ENCODE measurements at places on chromosomes 2 and 18. TPM values are rescaled to one million over a fixed set of nuclear protein-coding genes. Genes with fewer than 3 reads are reported as not detected.

The KCNJ13 gene
- total RNA-seq: not detected

The WDPCP gene
- total RNA-seq: 8.2 TPM

The NT5C1B gene
- total RNA-seq: not detected

The NAT8 gene
- total RNA-seq: not detected

The MYOM1 gene
- 1.5 TPM for total RNA-seq

The CPLX4 gene
- total RNA-seq: not detected

The RAB17 gene
- 0.68 TPM for total RNA-seq

The SERPINB10 gene
- total RNA-seq: not detected

The GALNT3 gene
- total RNA-seq: 4.2 TPM

The SLC19A3 gene
- total RNA-seq: 0.56 TPM

DNA sequence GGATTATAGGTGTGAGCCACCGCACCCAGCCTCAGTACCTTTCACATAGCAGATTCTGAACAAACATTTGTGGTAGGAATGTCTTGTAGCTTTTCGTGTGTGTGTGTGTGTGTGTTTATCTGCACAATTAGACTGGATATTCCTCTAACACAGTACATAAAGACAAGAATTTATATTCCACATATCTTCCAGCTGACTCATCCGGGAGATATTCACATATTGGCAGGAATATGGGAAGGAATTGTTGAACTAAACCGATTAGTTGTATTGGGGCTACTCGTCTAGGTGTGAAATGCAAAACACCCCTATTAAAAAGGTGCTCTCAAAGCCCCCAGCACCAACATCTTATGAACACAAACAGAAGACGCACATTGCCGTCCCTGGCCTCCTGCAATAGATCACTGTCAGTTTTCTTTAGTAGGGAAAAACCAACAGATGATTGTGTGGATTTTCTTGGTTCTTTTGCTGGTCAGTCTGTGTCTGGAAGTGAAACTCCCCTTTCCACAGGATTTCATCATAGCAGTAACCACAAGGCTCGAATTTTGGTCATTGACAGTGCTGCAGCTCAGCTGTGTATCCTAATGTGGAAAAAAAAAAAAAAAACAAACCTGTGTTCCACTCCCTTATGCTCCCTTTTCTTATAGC, 208.5 kb upstream of the ACVR2A start:
- no peak for DNase-seq
- no peaks in the 10 kb centered on the region for H3K36me3 ChIP-seq
- H3K27ac ChIP-seq: peak overlapping the region; percentile 74
- peak overlapping the region; percentile 2 for H3K4me3 ChIP-seq

DNA sequence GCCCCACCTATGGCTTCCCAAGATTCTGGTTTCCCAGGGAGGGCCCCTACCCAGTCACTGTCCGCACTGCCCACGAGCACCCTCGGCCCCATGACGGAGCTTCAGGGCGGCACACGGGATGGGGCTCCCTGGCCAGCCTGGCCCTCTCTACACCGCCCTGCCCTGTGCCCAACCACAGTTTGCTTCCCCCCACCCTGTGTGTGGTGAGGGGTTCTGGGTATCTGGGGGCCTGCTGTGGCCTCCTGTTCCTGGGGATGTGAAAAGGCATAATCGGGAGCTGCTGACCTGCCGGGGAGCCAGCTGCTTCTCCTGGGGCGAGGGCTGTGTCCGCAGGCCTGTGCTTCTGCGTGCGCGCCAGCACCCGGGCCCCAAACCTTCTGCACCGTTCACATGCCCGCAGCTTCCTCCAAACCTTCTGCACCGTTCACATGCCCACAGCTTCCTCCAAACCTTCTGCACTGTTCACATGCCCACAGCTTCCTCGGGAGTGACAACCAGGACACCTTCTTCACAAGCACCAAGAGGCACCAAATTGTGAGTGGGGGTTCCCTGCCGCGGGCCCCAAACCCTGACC, 12.4 kb downstream of the ANO7 start:
- no peaks in the 10 kb centered on the region for H3K27me3 ChIP-seq
- H3K4me3 ChIP-seq: no peak overlapping the region
- DNase-seq: peak; percentile 77
- no peaks in the 10 kb centered on the region for H3K36me3 ChIP-seq

GRCh38 chr18:63046375-63046774, 273.2 kb downstream of the BCL2 start:
- no peaks in the 10 kb centered on the region for H3K4me1 ChIP-seq
- H3K27me3 ChIP-seq: peaks cover 42% of the 10 kb centered on the region
- no peak overlapping the region for H3K27ac ChIP-seq
- no peak overlapping the region for H3K4me3 ChIP-seq
- peaks cover 2% of the 10 kb centered on the region for H3K36me3 ChIP-seq

- H3K4me3 ChIP-seq: peak overlapping the region; percentile 90
- peaks cover 22% of the 10 kb centered on the region for H3K4me1 ChIP-seq
- no peaks in the 10 kb centered on the region for H3K36me3 ChIP-seq
- peak overlapping the region; percentile 77 for H3K27ac ChIP-seq
Measured at GRCh38 chr18:59140302-59140885, 710 bp downstream of the SEC11C start.

- no peak for DNase-seq
- no peaks in the 10 kb centered on the region for H3K4me1 ChIP-seq
- no peak overlapping the region for H3K27ac ChIP-seq
Measured at GRCh38 chr2:70475266-70475665, 78.4 kb downstream of the TGFA start.

DNA sequence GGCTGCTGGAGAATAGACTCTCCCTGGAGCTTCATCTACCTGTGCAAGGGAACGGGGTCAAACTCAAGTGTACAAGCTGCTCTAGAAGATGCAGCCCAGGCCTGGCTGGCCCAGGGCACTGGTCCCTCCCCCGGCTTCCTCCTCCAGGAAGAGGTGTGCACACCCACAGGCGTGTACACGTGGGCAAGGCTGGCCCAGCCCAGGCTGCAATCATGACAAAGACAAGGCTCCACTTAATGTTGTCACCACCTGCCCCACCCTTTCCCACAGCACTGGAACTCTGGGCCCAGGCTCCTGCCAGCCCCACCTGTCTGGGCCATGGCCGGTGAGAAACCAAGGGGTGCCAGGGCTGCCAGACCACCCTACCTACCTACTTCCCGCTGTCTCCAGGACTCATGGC, 29.6 kb upstream of the ALPP start:
- H3K36me3 ChIP-seq: no peaks in the 10 kb centered on the region
- H3K4me1 ChIP-seq: no peaks in the 10 kb centered on the region
- peak; percentile 84 for DNase-seq
- H3K27ac ChIP-seq: no peak overlapping the region
- H3K4me3 ChIP-seq: no peak overlapping the region
- H3K27me3 ChIP-seq: peaks cover 2% of the 10 kb centered on the region

- no peak overlapping the region for H3K27ac ChIP-seq
- no peak overlapping the region for H3K4me3 ChIP-seq
- no peaks in the 10 kb centered on the region for H3K27me3 ChIP-seq
- H3K36me3 ChIP-seq: no peaks in the 10 kb centered on the region
- H3K4me1 ChIP-seq: peaks cover 25% of the 10 kb centered on the region
Measured at GRCh38 chr2:24513281-24514071, 22.4 kb downstream of the NCOA1 start.

DNA sequence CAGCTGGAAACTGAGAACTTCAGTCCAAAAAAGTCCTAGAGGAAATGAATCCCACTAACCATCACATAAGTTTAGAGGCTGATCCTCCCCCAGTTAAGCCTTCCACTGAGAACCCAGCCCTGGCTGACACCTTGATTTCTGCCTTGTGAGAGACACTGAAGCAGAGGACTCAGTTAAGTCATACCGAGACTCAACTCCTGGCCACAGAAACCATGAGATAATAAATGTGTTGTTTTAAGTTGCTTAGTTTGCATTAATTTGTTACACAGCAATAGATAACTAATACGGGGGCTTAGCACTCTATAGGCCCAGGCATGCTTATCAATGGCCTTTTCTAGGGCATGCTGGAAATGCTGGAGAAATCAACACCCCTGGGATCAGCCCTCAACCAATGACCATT, 3.4 kb upstream of the ADD2 start:
- H3K27me3 ChIP-seq: peaks cover 77% of the 10 kb centered on the region
- no peak for DNase-seq
- H3K27ac ChIP-seq: no peak overlapping the region

DNA sequence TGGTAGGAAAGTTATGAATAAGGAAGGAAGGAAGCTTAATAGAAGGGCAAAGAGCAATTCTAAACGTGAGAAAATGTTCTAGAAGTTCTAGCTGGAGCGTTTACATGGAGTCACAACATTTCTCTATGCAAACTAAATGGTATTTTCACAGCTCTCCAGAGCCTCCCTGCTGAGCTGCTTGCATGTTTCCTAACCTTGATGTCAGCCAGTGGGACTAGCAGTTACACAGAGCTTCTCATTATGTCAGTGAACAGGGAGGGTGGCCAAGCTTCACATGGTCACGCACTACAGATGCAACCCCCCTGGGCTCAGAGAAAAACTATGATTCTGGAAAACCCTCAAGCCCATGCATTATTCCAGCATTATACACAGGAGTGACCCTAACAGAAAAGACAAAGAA, 153.4 kb upstream of the CCDC150 start:
- H3K4me3 ChIP-seq: no peak overlapping the region
- peaks cover 6% of the 10 kb centered on the region for H3K36me3 ChIP-seq
- H3K4me1 ChIP-seq: peaks cover 85% of the 10 kb centered on the region
- H3K27ac ChIP-seq: peak overlapping the region; percentile 99
- no peaks in the 10 kb centered on the region for H3K27me3 ChIP-seq

- peak overlapping the region; percentile 60 for H3K27ac ChIP-seq
- no peak for DNase-seq
- H3K36me3 ChIP-seq: peaks cover 2% of the 10 kb centered on the region
- H3K4me3 ChIP-seq: no peak overlapping the region
- no peaks in the 10 kb centered on the region for H3K27me3 ChIP-seq
Measured at GRCh38 chr2:158600155-158600802, 143.5 kb downstream of the PKP4 start.

- H3K36me3 ChIP-seq: no peaks in the 10 kb centered on the region
- peaks cover 68% of the 10 kb centered on the region for H3K4me1 ChIP-seq
- H3K4me3 ChIP-seq: no peak overlapping the region
- no peaks in the 10 kb centered on the region for H3K27me3 ChIP-seq
Measured at GRCh38 chr2:231129216-231129615, 4.4 kb upstream of the HTR2B start.

DNA sequence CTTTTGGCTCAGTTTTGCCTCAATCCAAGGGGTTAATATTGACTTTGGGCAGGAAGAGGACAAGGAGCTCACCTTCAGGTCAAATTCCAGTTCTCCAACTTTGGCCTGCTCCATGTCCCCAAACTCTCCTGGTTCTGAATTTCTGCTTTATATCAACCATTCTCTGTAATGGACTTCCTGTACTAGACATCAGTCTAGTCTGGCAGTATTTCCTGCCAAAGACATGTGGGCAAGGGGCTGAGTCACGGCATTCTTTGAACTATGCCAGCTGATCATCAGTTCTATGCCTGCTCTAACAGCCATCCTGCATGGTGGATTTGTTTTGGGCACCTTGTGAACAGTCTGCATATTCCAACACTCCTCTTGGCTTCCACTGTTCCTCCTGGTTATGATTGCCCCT, 199.4 kb downstream of the ZEB2 start:
- peaks cover 21% of the 10 kb centered on the region for H3K4me1 ChIP-seq
- peaks cover under 1% of the 10 kb centered on the region for H3K36me3 ChIP-seq
- H3K27ac ChIP-seq: peak overlapping the region; percentile 64
- DNase-seq: no peak

DNA sequence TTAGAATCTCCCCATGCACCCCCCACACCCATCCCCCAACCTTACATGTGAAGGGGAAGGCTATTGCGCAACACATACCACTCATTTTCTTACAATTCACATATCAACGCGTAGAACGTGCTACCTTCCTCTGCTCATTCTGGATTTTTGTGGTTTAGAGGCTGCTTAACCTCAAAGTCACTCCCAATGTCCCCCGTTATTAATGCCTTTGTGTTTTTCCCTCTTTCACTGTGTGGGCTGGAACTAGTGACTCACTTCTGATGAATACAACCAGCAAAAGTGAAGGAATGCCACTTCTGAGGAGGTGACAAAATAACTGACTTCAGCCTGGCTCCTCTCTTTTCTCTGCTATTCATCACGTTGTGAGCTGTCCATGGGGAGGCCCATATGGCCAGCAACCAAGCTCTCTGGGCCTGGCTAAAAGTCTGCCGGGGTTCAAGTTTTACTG, 342.5 kb upstream of the NXPH2 start:
- H3K27ac ChIP-seq: no peak overlapping the region
- no peak overlapping the region for H3K4me3 ChIP-seq
- peaks cover 7% of the 10 kb centered on the region for H3K4me1 ChIP-seq
- H3K27me3 ChIP-seq: peaks cover 15% of the 10 kb centered on the region
- DNase-seq: no peak
- H3K36me3 ChIP-seq: no peaks in the 10 kb centered on the region

- H3K4me1 ChIP-seq: peaks cover 32% of the 10 kb centered on the region
- no peak overlapping the region for H3K4me3 ChIP-seq
- DNase-seq: no peak
- H3K27me3 ChIP-seq: peaks cover 3% of the 10 kb centered on the region
- H3K27ac ChIP-seq: no peak overlapping the region
Measured at GRCh38 chr2:62410015-62410453, 96.0 kb downstream of the TMEM17 start.

DNA sequence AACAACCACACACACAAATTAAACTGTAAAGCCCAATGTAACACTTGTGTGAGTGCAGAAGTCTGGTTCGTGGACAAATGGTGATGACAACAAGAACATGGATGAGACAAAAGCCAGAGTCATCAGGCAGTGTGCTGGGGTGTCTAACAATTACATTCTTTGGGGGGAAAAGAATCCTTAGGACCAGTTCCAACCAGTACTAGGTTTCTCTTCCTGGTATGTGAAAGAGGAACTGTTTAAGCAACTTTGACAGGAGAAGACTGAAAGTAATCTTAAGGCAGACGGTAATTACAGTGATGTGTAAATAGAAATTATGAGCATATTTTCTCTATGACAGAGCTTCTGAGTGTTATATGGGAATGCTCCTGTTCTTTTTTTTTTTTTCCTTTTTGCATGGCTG, 133.4 kb downstream of the AFF3 start:
- no peak overlapping the region for H3K4me3 ChIP-seq
- H3K36me3 ChIP-seq: peaks cover 29% of the 10 kb centered on the region
- peaks cover 85% of the 10 kb centered on the region for H3K4me1 ChIP-seq
- peak overlapping the region; percentile 87 for H3K27ac ChIP-seq

DNA sequence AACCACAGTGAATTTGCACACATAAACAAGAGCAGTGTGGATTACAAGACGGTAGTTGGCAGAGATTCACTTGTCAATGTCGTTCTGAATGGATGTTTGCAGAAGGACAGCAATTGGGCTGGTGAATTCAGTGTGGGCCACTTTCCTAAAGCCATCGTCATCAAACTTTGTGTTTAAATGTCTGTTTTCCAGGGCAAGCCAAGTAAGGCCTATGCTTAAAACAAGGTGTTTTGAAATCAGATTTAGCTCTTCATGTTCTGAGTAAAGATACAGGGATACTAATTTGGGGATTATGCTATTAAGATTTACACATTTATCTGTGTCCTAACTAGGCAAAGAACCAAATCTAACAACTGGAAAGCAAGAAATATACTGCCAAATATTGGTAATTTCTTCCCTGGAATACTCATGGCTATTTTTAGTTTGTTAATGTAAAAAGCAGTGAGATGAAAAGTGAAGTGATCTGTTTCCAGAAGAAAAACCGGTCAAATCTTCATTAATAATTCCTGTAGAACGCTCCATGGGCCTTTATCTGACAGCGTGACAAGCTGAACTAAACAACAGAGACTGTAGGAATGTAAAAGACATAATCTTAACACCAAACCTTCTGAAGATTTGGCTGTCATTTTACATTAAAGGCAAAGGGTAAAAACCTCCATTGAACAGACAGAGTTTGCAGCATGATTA, 175.7 kb downstream of the ICOS start:
- H3K4me3 ChIP-seq: no peak overlapping the region
- DNase-seq: no peak
- peaks cover 23% of the 10 kb centered on the region for H3K4me1 ChIP-seq
- peaks cover 3% of the 10 kb centered on the region for H3K27me3 ChIP-seq
- no peaks in the 10 kb centered on the region for H3K36me3 ChIP-seq

- no peaks in the 10 kb centered on the region for H3K27me3 ChIP-seq
- peaks cover 4% of the 10 kb centered on the region for H3K4me1 ChIP-seq
- no peak overlapping the region for H3K4me3 ChIP-seq
- no peak for DNase-seq
Measured at GRCh38 chr2:69464575-69464974, 27.3 kb upstream of the NFU1 start.
